AG09319 (cell line): ENCODE measurements at places on chromosomes 13 and 19.

GRCh38 chr13:73718246-73718645, 416.0 kb downstream of the KLF12 start:
- no peak for DNase-seq

- no peak for DNase-seq
These were observed 6.6 kb upstream of the FLT3 start for GRCh38 chr13:28106976-28107375.

DNA sequence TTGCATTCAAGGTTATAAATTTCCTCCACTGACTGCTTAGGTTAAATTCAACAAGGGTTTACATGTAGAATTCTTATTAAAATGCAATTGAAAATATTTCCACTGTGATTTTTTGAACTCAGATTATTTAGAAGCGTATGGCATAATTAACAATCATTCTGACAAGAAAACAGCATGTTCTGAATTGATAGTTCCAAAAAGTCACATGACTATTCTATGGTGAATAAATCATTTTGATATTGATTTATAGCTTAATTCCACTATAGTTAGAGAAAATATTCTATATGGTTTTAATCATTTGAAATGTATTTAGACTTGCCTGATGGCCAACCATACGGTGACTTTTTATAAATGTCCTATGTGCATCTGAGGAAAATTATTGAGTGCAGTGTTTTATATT, 3.0 kb downstream of the ZNF577 start:
- DNase-seq: no peak

- DNase-seq: no peak
These were observed 141.4 kb upstream of the SGCG start for GRCh38 chr13:23039266-23039935.

- DNase-seq: no peak
These were observed 46.3 kb downstream of the URI1 start for GRCh38 chr19:29988351-29988750.

GRCh38 chr13:67087527-67087926, 142.6 kb downstream of the PCDH9 start:
- DNase-seq: no peak

- peak; percentile 68 for DNase-seq
These were observed at the start of gene ARHGAP35 for GRCh38 chr19:46860846-46861690. Gene ARHGAP35, plus strand, starts transcription at chr19:46860997. Its CDS starts 57,679 bp downstream, at chr19:46918676.

GRCh38 chr13:113122550-113123225, at the start of gene F10:
Gene F10, plus strand, starts transcription at chr13:113122799. Its CDS starts 57 bp downstream, at chr13:113122856.
- peak; percentile 68 for DNase-seq

- peak; percentile 81 for DNase-seq
These were observed 23.1 kb downstream of the TMED1 start for GRCh38 chr19:10812902-10813404.

GRCh38 chr13:98180092-98180491, 3.0 kb upstream of the RNF113B start:
- no peak for DNase-seq

DNA sequence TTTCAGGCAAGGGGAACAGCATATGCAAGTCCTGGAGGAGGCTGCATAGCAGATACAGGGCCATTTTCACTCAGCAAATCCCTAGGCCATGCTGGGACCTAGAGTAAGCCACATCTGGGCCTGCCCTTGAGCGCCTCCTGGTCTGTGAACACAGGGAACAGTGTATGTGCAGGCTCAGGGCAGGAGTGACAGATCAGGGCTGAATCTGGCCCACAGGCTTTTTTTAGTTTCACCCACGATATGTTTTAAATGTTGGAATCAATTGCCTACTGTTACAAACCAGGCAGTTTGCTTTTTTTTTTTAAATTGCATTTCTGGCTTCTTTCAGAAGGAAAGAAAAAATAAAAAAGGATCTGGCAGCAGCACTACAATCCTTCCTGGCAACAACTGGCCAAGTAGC, 1.5 kb upstream of the TMEM145 start:
- DNase-seq: no peak

- DNase-seq: no peak
These were observed 57.4 kb downstream of the TM9SF2 start for GRCh38 chr13:99558570-99559180.

DNA sequence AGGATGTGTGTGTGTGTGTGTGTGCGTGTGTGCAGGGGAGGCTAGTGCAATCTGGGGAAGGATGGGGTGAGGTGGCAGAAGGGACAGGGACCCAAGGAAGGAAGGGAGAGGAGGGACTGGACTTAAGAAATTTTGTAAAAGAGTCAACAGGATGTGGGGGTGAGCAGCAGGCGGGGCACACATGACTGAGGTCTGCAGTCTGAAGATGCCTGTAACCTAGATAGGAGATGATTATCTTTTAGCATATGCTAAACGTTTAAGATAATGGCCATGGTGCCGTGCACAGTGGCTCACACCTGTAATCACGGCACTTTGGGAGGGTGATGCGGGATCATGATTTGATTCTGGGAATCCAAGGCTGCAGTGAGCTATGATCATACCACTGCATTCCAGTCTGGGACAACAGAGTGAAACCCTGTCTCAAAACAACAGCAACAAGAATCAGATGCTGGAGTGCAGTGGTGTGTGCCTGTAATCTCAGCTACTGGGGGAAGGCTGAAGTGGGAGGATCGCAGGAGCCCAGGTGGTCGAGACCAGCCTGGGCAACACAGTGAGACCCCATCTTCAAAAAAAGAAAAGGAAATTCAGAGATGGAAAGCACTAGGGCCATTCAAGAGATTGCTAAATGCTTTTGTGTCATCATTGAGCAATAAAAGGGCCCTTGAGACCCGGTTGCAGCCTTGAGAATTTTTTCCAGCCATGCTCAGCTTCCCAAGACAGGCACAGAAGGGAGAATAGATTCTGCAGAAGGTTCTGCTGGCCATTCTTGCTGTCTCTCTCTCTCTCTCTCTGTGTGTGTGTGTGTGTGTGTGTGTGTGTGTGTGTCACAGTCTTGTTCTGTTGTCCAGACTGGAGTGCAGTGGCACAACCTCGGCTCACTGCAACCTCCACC, 3.8 kb upstream of the ZNF414 start:
- peak; percentile 29 for DNase-seq

DNA sequence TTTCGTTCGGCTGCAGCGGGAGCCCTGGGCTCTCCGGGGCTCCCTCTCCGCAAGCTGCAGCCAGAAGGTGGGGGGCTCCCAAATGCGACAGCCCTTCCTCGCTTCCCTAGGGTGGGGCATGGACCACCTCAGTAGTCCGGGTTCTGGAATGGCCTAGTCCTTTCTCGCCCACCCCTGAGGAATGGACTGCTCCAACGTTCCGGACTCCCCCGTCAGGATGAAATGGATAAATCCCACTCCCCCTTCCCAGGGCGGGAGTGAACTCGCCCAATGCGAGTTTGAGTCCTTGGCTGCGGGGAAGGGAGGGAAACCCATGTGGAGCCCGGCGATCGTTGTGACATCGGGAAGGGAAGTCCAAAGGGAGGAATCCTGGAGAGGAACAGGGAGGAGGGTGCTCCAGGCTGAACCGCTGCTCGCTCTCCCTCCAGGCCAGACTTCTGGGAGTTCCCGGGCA, 5.5 kb downstream of the HRC start:
- no peak for DNase-seq

DNA sequence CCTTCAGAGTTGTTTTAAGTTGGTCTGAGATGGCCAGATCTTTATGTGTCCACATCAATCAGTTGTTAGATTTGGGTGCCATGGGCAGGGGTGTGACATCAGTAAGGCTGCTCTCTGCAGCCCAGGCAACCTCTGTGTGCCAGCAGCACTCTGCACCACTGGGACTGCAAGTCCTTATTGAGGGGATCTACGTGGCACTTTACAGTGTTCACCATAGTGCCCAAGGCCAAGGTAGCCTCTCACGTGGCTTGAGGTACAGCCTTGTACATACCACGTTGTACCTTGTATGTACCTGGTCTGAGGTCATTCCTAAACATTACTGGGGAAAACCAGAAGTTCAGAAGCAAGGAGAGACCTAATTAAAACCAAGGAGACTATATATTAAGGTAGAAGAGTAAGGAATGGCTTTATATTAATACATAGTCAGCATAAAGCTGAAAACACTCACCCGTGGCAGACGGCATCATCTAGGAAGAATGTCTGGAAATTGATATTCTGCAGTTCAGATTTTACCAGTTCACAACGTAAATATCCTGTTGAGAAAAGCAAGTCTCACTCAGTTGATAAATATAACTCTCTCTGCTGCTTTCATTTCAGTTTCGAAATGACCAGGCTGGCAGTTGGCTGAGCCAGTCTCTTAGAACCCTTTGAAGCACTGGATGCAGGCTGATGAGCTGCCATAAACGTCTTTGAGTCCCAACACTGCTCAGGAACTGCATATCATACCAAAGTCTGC, 128.8 kb downstream of the ZDHHC20 start:
- no peak for DNase-seq

DNA sequence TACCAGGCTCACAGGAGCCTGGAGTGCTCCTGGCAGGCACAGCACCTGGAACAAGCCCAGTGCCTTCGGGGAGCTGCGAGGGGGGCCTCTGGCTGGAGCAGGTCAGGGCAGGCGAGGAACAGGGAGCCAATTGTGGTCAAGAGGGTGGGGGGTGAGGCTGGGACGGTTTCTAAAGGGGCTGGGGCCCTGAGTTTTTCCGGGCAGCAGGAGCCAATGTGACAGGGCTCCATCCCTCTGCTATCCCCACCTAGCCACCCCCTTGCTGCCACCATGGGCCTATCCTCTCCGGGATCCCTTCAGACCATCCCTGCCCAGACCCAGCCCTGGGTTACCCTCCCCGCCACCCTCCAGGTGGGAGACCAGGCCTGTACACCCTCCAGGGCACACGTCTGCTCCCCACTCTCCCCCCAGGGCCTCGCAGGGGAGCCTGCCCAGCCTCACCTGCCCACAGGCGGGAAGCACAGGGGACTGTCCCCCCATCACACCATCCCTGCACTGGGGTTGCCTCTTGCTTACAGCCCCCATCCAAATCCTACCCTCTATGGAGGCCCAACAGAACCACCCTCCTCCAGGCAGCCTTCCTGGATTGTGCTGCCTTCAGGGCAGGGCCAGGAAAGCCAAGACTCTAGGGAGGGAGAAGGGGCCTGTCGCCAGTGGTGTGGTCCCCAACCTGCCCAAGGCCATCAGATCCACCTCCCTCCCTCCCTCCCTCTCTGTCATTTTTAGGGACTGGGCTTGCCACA, 121.0 kb downstream of the URI1 start:
- DNase-seq: no peak

- no peak for DNase-seq
These were observed 89.7 kb downstream of the RAB20 start for GRCh38 chr13:110471833-110472162.

DNA sequence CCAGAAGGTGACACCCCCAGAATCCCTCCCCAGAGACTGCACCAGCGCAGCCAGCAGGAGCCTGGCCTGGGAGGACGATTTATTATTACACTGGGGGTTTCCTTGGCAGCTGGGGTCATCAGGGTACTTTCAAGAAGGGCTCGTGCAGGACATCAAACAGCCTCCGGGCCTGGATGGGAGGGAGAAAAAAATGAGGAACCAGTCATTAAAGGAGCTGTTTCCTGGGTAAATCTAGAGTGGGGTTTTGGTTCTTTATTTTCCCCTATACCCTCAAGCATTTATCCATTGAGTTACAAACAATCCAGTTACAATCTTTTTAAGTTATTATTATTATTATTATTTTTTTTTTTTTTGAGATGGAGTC, 3.1 kb downstream of the POLR1G start:
- no peak for DNase-seq
